T-helper 17 cell (primary cell): ENCODE measurements at places on chromosomes 16 and 17.
A peak's percentile ranks its signal among the peaks of the same experiment; 100 is the strongest.

- H3K36me3 ChIP-seq: peaks cover 3% of the 10 kb centered on the region
- no peak overlapping the region for H3K4me3 ChIP-seq
- DNase-seq: no peak
- no peaks in the 10 kb centered on the region for H3K27me3 ChIP-seq
- H3K27ac ChIP-seq: peak overlapping the region; percentile 9
- H3K4me1 ChIP-seq: peaks cover 37% of the 10 kb centered on the region
Measured at GRCh38 chr17:57447357-57447989, 191.2 kb downstream of the MSI2 start.

DNA sequence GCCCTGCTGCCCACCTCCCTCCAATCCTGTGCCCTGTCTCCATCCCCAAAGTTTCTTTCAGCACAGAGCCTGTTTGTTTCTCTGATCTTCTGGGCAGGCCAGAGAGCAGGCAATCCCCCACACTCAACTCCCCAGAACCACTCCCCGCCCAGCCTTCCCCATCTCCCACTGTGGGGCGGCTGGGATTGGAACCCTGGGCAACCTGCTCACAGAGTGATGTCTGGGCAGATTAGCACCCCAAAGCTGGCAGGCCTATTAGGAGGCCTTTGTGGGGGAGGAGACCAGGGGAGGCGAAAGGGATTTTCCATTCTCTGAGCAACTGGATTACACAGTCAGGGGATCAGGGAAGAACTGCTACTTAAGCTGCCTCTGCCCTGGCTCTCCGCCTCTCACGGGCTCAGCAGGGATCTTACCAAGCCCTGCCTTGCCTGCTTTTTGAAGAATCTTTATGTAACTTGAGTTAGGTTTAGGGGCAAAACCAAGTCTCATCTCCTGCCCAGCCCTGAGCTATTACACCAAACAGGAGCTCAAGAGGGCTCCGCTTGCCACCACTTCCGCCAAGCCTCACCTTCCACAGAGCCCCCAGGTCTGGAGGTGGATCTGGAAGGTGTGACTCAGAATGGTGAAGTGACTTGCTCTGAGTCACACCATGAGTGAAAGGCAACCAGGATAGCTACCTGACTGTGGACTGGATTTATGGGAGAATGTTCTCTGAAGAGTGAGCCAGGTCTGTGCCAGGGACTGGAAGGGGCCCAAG, 16.0 kb upstream of the LHX1 start:
- DNase-seq: no peak
- H3K4me3 ChIP-seq: no peak overlapping the region
- peaks cover 3% of the 10 kb centered on the region for H3K36me3 ChIP-seq
- peaks cover 76% of the 10 kb centered on the region for H3K27me3 ChIP-seq
- peaks cover 2% of the 10 kb centered on the region for H3K4me1 ChIP-seq

- no peak overlapping the region for H3K4me3 ChIP-seq
- peaks cover 2% of the 10 kb centered on the region for H3K36me3 ChIP-seq
- no peak overlapping the region for H3K27ac ChIP-seq
- H3K4me1 ChIP-seq: no peaks in the 10 kb centered on the region
Measured at GRCh38 chr16:83113811-83114210, 487.0 kb downstream of the CDH13 start.

- H3K4me1 ChIP-seq: peaks cover 47% of the 10 kb centered on the region
- peak overlapping the region; percentile 73 for H3K27ac ChIP-seq
- no peak for DNase-seq
- peaks cover 6% of the 10 kb centered on the region for H3K36me3 ChIP-seq
Measured at GRCh38 chr16:71853413-71853812, 7.6 kb downstream of the ATXN1L start.

DNA sequence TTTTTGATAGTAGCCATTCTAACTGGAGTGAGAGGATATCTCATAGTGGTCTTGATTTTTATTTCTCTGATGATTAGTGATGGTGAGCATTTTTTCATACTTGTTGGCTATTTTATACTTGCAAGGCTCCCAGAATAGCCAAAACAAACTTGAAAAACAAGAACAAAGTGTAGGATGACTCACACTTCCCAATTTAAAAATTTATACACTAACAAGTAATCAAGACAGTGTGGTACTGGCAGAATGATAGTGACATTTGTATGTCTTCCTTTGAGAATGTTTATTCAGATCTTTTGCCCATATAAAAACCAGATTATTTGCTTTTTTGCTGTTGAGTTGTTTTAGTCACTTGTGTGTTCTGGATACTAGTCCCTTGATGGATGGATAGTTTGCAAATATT, 17.8 kb downstream of the SPECC1 start:
- no peak for DNase-seq
- no peak overlapping the region for H3K27ac ChIP-seq
- H3K36me3 ChIP-seq: peaks cover 2% of the 10 kb centered on the region
- H3K27me3 ChIP-seq: peaks cover 13% of the 10 kb centered on the region

- no peaks in the 10 kb centered on the region for H3K27me3 ChIP-seq
- peaks cover 27% of the 10 kb centered on the region for H3K4me1 ChIP-seq
- H3K4me3 ChIP-seq: no peak overlapping the region
- H3K36me3 ChIP-seq: no peaks in the 10 kb centered on the region
- no peak overlapping the region for H3K27ac ChIP-seq
Measured at GRCh38 chr17:63973930-63974593, 1.3 kb upstream of the SCN4A start.

- H3K4me1 ChIP-seq: no peaks in the 10 kb centered on the region
- H3K27me3 ChIP-seq: peaks cover 70% of the 10 kb centered on the region
- DNase-seq: no peak
- peaks cover 2% of the 10 kb centered on the region for H3K36me3 ChIP-seq
Measured at GRCh38 chr16:24297375-24297774, 41.2 kb downstream of the CACNG3 start.

DNA sequence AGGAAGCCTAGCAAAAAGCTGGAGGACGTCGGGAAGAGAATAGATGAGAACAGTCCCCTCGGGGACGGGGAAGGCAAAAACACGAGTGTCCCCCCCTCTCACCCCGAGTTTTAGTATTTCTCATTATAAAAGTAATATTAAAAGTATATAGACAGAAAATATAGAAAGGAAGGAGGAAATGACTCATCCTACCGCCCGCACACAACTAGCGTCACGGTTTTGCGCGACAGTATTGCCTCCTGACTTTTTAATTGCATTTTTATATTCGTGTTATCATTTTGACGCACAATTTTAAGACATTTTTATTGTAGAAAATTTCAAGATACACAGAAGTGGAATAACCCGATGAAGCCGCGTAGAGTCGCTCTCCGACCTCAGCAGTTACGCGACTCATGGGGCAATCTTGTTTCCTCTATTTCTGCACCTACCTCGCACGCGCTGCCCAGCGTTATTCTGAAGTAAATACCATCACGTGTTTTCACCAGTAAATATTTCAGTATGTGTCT, 652 bp upstream of the SLC25A19 start:
- peaks cover 12% of the 10 kb centered on the region for H3K4me1 ChIP-seq
- no peaks in the 10 kb centered on the region for H3K27me3 ChIP-seq
- H3K36me3 ChIP-seq: peaks cover 2% of the 10 kb centered on the region
- H3K4me3 ChIP-seq: peak overlapping the region; percentile 99
- peak overlapping the region; percentile 99 for H3K27ac ChIP-seq

DNA sequence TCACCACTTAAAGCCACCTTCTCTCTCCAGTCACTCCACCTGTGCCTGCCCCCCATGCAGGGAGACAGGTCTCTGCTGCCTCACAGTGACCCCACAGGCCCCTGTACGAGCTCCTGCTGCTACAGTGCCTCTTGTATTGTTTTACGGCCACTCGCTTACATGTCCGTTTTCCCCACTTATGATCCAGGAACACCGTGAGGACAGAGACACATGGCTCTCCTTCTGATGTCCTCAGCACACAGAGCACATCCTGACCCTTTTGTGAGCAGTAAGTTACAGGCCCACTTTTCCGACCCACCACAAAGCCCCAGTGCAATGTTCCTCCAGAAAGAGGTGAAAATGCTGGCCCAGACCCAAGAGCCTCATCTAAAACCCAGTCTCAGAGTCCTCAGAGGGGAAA, 84.8 kb upstream of the GNAO1 start:
- H3K4me1 ChIP-seq: no peaks in the 10 kb centered on the region
- no peak for DNase-seq
- no peaks in the 10 kb centered on the region for H3K36me3 ChIP-seq

GRCh38 chr17:78823282-78824046, 17.1 kb downstream of the USP36 start:
- H3K36me3 ChIP-seq: peaks cover 28% of the 10 kb centered on the region
- H3K27ac ChIP-seq: peak overlapping the region; percentile 99
- H3K4me1 ChIP-seq: peaks cover 53% of the 10 kb centered on the region
- H3K4me3 ChIP-seq: peak overlapping the region; percentile 61

DNA sequence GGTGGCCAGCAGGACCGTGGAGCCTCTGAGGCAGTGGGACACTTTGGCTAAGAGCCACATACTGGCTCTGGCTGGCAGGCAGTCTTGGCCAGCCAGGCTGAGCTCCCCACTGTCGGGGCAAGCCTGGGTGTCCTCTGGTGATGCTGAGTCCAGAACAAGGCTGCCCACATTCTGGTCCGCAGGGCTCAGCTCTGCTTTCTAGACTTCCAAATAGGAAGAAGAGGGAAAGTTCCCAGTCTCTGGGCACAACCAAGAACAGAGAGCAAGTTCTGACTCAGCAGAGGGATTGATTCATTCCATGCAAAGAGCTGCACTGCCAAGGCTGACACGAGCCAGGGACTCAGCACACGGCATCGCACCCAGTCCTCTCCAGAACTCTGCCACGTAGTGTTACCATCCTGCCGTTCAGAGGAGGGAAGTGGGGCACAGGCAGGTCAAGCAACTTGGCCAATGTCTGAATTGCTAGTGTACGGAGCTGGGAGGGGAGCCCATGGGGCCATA, 58.9 kb downstream of the NOS2 start:
- no peaks in the 10 kb centered on the region for H3K4me1 ChIP-seq
- no peaks in the 10 kb centered on the region for H3K36me3 ChIP-seq
- H3K27ac ChIP-seq: no peak overlapping the region
- no peak for DNase-seq

DNA sequence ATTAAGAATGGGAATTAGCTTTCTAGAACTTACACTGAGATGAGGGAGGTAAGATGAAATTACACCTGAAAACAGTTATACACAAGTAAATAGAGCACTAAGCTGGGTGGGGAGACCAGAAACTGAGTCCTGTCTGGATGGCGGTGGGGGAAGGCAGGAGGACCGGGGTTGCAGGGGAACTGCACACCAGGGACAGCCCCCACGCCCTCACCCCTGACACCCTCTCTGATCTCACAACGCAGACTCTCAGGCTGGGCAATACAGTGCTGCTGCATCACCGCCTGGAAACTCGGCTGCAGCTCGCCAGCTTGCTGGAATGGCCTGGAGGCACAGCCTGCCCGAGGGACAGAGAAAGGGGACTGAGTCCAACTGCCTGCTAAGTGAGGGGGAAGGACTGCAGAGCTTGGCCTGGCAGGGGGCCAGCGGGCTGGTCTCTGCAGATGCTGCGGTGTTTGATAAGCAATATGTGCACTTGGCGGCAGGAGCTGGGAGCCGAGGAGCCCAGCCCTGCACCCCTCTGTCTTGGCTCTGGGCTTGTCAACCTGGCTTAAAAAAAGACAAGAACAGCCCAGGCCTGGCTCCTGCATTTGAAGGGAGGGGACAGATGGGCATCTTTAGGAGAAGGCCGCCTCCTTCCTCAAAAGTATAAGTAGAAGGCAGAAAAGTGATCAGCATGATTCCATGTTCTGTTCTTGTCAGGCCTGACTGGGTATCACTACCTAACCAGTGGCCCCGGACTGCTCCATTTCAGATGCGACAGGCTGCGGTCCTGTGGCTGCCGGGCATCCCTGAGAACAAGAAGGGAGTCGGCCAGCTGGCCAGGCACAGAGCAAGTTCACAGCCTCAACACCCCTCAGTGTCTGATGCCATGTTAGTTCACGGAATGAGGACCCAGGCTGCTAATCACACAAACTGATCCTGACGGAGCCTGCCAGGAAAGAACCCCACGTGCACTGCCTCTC, 30.2 kb downstream of the SPHK1 start:
- peaks cover 16% of the 10 kb centered on the region for H3K4me1 ChIP-seq
- H3K4me3 ChIP-seq: no peak overlapping the region
- no peaks in the 10 kb centered on the region for H3K27me3 ChIP-seq

GRCh38 chr17:38353086-38353604, 1.5 kb downstream of the SOCS7 start:
- peaks cover 41% of the 10 kb centered on the region for H3K4me1 ChIP-seq
- no peaks in the 10 kb centered on the region for H3K27me3 ChIP-seq
- no peaks in the 10 kb centered on the region for H3K36me3 ChIP-seq
- H3K27ac ChIP-seq: no peak overlapping the region
- DNase-seq: no peak
- H3K4me3 ChIP-seq: peak overlapping the region; percentile 95

GRCh38 chr16:86077243-86077940, 178.4 kb downstream of the IRF8 start:
- H3K4me3 ChIP-seq: no peak overlapping the region
- no peak overlapping the region for H3K27ac ChIP-seq

DNA sequence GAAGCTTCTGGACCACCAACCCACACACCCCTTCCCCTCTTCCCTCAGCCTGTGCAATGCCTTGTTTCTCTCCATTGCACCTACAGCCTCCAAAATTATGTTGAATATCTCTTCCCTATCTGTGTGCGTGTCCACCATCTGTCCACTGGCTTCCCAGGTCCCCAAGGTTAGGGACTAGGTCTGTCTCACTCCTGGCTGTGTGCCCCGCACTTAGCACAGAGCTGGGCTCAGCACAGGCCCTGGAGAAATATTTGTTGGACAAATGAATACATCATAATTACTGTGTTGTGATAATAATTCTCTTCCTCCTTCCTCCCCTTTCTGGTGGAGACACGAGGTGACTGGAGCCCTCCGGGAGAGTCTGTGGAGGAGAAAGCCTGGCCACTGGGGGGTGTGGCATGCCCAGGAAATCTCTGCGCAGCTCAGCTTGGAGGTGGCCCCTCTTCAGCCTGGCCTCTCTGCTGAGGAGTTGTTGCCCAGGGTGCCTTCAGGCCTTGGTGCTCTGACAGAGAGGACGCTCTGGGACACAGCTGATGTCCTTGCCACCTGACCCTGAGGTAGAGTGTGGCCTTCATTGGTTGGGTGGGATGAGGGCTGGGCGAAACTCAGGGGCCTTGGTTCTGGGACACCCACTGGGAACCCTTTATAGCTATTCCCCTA, 3.3 kb upstream of the BRD7 start:
- H3K27me3 ChIP-seq: peaks cover 21% of the 10 kb centered on the region
- peaks cover 6% of the 10 kb centered on the region for H3K36me3 ChIP-seq
- no peak for DNase-seq
- H3K27ac ChIP-seq: no peak overlapping the region
- no peak overlapping the region for H3K4me3 ChIP-seq
- H3K4me1 ChIP-seq: peaks cover 34% of the 10 kb centered on the region

DNA sequence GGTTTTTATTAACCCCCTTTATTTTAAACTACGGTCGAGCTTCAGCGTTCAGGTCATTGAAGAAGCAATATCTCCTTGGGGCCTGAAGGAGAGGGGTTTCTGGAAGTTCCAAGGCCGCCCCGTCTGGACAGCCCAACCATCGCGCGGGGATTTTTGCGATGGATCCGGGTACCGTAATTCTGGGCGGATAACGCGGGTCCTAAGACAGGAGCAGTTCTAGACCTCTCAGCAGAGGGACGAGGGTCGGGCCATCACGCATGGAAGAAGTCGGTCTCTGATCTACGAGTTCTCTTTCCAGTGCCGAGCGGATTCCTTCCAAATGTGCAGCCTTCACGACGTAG, 3.6 kb downstream of the BORCS6 start:
- H3K27me3 ChIP-seq: no peaks in the 10 kb centered on the region
- no peak overlapping the region for H3K4me3 ChIP-seq
- no peak overlapping the region for H3K27ac ChIP-seq
- DNase-seq: no peak
- peaks cover 18% of the 10 kb centered on the region for H3K4me1 ChIP-seq
